ENCODE measurements at places on chromosomes 1 and 21. TPM values are rescaled to one million over a fixed set of nuclear protein-coding genes. Genes with fewer than 3 reads are reported as not detected.

Gene CNTN2
- not detected for total RNA-seq

Gene CFHR4
- not detected for total RNA-seq

Gene OR2T35
- not detected for total RNA-seq

Gene LRRC40
- 24.0 TPM for total RNA-seq

Gene GUCA2A
- total RNA-seq = not detected

Gene TMCC2
- 3.5 TPM for total RNA-seq

Gene PIK3R3
- total RNA-seq = 2.2 TPM

Gene LCE1D
- not detected for total RNA-seq

Gene MCOLN3
- 0.90 TPM for total RNA-seq

Gene SYT14
- not detected for total RNA-seq

Gene CA6
- 2.2 TPM for total RNA-seq

Gene EXTL1
- not detected for total RNA-seq

Gene CRB1
- total RNA-seq = 0.58 TPM

Gene OR2AK2
- total RNA-seq = 0.26 TPM

Gene DEDD
- 41.3 TPM for total RNA-seq

Measured in activated T-helper 17 cell treated with anti-CD3 and anti-CD28 coated beads, Interleukin-2, amount 50 U/mL, for 72 hours (primary cell).